ENCODE measurements at places on chromosomes 5 and 9.

- DNase-seq = no peak
Measured at GRCh38 chr9:3087697-3088096, 243.8 kb upstream of the PUM3 start.

DNA sequence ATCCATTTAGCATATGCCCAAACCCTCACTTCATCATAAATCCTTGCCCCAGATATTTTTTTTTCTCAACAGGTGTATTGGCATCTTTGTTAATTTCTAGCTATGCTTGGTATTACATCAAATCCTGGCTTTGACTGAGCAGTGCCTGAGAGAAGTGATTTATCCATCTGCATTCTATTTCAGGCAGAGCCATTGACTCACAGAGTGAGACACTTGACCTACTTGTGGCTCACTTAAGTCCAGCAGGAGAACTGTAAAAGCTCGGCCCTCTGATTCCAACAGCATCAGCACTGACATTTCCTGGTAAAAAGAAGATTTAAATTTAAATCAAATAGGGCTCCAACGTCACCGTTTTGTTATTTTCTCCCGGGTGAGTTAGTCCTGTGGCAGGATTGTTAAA lies 93.4 kb downstream of the PLK2 start:
- DNase-seq = no peak

GRCh38 chr5:75611311-75612225 lies at the start of gene ANKDD1B:
Gene ANKDD1B (plus strand): TSS chr5:75611453. CDS start chr5:75611635, 182 bp downstream.
- no peak for DNase-seq

- no peak for DNase-seq
Measured at GRCh38 chr5:81420039-81420667, 26.2 kb upstream of the ACOT12 start.

- DNase-seq = no peak
Measured at GRCh38 chr9:134500931-134501760, 140.5 kb upstream of the COL5A1 start.

GRCh38 chr9:4600368-4600767 lies 61.7 kb upstream of the PLPP6 start:
- DNase-seq = no peak

- no peak for DNase-seq
Measured at GRCh38 chr5:35185518-35185917, 44.8 kb downstream of the PRLR start.

DNA sequence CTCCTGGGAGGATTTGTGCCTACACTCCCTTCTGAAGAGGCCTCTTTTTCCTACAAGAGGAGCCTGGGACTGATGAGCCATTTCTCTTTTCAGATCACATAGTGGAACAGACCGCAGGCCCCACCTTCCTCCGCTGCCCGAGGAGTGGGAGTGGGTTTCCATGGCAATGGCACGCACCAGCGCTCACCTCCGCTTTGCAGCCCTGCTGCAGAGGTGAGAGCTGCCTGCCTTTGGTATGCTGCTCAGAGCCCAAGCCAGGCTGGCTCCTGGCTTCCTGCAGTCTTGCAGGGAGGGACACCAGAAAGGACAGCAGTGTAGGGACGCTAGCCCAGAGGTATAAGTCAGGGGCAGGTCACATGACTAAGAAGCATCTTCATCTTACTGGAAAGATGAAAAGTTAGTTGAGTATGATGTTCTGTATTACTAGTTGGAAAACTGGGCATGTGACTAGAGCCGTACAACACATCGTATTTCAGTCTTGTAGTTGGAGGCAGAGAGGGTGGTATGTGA lies 12.4 kb downstream of the PTTG1 start:
- no peak for DNase-seq

DNA sequence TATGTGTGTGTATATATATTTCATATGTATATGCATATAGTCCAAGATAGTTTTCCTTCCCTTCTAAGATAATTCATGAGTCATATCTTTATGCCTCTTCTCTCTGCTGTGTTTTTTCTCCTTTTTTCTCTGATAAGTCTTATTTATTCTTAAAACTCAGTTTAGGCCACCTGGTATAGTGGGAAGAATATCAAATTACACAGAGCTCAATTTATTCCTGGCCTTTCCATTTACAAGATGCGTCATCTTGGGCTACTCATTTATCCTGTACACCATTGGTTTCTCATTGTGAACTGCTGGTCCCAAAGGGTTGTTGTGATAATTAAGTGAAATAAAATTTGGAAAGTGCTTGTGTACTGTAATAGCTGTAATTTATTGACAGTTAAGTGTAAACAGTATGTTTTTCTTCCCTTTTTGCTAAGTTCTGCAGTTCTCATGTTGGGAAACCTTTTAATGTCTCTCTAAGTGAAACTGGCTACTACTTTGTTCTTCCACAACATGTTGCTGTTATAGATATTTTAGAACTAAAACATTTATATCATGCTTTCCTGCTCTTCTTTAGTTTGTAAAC lies 19.4 kb downstream of the CCDC171 start:
- no peak for DNase-seq

DNA sequence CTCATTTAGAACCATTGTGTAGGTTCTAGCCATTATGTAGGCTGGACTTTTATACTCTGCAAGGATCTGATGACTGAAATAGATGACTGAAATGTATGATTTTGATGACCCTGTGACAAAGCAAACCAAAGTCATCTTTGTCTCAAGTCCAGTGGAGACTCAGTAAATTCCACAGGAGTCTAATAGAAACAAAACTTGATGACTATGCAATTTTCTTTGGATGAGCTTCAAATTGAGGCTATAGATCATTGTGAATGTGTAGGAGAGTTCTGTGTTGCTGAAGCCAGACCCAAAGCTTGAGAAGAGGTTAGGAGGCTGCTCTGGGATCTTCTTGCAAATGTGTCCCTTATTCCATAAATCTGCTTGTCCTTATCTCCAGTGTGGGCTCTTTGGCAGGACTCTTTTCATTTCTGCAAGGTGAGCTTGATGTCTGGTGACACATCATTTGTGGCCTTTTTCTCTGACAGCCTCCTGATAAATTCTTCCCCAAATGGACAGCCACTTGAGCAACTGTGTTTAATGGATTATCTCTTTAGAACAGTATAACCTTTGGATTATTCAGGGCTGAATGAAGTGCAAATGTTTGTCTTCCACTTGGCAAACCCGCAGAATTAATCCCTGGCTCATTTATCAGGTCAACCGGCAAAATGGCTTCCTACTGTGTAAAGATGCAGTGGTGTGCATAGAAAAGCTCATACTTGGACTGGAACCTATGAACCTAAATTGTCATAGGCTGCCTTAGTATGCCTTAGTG lies 235.1 kb upstream of the ANKH start:
- no peak for DNase-seq

DNA sequence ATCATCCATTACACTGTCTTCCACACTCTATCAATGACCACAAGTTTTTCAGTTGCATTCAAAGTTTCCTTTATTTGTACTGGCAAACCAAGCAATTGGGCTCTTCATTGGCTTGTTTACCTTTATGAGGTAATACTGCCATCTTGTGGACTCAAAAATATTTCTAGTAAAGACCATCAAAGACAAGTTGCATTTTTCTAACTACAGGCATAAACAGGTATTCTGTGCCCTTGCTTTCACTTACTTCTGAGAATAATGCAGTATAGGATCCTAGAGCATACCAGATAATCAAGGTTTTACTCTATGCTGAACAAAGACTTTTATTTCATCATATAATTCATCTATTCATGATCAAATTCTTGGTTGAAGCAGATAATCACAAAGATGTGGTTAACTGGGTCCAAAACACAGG lies 173.7 kb upstream of the POU5F2 start:
- no peak for DNase-seq

DNA sequence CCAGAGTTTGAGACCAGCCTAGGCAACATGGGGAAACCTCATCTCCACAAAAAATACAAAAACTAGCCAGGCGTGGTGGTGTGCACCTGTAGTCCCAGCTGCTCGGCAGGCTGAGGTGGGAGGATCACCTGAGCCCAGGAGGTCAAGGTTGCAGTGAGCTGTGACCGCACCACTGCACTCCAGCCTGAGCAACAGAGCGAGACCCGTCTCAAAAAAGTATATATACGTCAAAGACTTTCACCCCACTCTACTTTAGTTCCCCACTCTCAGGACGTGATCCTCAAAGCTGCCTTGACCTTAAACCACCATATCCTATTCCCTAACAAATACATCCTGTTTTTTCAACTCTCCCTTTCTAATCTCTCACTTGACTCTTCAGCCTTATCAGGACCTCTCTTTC lies 41.0 kb downstream of the PCDHGC5 start:
- DNase-seq = no peak

GRCh38 chr5:77607324-77607723 lies 31.2 kb downstream of the OTP start:
- DNase-seq = no peak

GRCh38 chr9:94449486-94449885 lies 105.4 kb upstream of the PCAT7 start:
- no peak for DNase-seq

DNA sequence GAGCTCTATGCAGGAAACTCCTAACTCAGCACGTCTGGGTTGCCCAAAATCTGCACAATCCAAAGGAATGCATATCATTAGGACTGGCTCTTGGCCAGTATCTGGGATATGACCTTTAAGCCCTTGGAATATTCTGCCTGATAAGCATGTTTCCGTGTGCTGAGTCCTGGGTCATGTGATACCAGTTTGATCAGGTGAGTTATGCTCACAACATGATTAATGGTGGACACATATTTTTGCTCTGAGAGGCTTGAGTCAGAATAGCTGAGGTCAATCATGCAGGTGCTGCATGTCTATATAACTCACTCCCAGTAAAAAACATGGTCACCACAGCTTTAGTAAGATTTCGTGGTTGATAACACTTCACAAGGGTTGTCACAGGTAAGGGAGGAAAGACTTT lies 408.8 kb downstream of the YTHDC2 start:
- DNase-seq = no peak

- DNase-seq = no peak
Measured at GRCh38 chr5:138938526-138938925, 63.4 kb upstream of the LRRTM2 start.

DNA sequence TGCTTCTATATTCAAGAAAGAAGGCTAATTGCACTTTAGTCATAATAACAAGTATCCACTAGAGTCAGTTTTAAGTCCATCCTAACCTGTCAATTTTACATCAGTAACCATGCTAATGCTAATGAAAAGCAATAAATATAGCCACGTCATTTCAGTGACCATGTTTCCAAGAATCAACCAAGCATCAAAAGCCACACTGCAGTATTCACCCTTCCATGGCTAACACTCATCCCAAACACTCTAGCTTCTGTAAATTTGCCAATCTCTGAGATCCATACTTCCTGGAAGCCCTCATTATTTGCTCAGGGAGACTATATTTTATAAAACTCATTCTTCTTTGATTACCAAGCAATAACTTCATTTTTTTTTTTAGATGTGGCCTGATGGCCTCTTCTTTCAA lies 712.0 kb downstream of the CETN3 start:
- DNase-seq = no peak

- DNase-seq = no peak
Measured at GRCh38 chr5:34699155-34700077, 43.3 kb downstream of the RAI14 start.

DNA sequence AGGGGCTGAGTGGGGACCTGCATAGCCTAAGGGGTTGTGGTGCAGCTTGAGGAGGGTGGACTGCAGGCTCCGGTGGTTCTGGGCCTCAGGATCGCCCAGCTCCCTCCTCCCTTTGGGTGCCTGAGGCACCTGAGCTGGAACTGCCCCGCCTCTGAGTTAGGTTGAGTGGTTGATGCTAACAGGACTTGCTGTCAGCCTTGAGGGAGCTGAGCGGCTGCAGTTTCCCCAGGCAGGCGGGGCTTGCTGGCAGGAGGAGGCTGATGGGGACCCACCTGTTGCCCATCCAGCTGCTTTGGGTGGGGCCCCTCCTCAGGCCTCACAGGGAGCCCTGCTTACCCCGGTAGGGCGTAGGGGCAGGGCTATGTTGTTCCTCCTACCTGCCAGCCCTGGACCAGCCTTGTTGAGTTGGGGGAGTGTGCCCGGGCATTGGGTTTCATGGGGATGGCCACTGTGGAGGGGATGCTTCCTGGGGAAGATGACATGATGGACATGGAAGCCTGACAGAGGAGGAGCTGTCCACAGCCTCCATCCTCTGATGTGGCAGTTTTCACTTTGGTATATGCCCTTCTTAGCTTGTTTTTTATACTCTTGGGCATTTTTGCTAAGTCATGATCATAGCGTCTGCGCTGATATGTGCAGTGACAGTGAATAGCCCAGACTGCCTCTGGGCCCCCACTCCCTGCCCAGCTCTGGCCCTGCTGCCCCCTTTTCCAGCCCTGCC lies 14.3 kb downstream of the WNK2 start:
- no peak for DNase-seq

- DNase-seq = no peak
Measured at GRCh38 chr9:123435471-123435870, 79.5 kb downstream of the CRB2 start.

GRCh38 chr5:17918373-17919104 lies 284.3 kb downstream of the TAF11L14 start:
- DNase-seq = no peak

DNA sequence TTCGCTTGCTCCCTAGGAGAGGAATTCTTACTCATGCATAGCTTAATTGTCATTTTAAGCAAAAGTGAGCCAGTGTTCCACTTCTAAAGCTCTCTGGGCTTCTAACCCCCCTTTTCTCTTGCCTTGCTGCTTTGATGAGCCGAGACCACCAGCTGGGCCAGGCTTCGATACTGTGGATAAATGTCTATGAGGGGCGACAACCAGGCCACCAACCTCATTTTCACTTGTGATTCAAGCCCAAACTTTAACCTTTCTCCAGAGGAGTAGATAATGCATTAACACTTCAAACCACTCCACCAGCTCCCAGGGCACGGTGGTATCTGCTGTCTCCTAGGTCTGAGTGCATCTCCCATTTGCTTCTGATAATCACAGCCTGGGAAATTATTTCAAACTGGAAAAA lies 205.6 kb downstream of the PSAT1 start:
- DNase-seq = no peak

- DNase-seq = no peak
Measured at GRCh38 chr5:74371621-74372020, 268.9 kb downstream of the ENC1 start.

DNA sequence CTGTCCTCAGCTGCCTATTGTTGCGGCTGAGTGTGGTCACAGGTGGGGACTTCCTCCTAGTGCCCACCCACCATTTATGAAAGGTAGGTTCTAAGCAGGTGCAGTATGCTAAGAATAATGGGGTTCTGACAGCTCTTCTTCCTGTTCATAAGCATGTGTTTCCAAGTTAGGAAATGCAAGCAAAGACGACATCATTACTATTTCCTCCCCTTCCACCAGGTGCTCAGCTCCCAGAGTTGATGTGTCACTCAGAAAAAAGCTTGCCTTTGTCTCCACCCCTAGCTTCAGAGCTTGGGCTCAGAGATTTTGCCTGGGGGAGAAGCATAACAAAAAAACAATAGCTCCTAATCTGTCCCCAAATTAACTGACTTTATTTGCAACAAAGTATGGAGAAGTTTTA lies 1076.7 kb downstream of the NR2F1-AS1 start:
- DNase-seq = no peak

DNA sequence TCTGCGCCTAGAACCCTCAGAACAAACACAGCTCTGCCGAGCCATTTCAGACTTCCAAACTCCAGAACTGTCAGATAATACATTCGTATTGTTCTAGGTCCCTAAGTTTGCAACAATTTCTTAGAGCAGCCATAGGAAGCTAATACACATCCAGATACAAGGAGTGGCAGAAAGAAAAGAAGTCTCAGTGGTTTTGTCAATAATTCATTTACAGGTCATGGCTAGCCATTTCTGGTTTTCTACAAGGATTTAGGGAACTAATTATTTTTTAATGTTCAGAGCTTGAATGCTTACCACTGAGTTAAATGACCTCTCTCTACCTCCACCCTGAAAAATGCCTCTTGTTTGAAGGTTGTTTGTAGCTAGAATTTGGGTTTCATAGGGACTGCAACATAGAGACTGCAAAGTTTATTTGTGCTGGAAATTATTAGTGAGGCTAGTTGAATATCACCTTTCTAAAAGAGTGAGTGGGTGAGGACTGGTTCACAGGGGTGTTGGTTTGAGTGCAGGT lies 15.5 kb upstream of the ERMP1 start:
- DNase-seq = no peak

Data from cortex of kidney (tissue), 1 donor.